Activated gamma-delta T cell treated with Interleukin-2 at 50 U/mL for 16 hours (primary cell): ENCODE measurements at places on chromosomes 6 and 20.
A peak's percentile ranks its signal among the peaks of the same experiment; 100 is the strongest.

DNA sequence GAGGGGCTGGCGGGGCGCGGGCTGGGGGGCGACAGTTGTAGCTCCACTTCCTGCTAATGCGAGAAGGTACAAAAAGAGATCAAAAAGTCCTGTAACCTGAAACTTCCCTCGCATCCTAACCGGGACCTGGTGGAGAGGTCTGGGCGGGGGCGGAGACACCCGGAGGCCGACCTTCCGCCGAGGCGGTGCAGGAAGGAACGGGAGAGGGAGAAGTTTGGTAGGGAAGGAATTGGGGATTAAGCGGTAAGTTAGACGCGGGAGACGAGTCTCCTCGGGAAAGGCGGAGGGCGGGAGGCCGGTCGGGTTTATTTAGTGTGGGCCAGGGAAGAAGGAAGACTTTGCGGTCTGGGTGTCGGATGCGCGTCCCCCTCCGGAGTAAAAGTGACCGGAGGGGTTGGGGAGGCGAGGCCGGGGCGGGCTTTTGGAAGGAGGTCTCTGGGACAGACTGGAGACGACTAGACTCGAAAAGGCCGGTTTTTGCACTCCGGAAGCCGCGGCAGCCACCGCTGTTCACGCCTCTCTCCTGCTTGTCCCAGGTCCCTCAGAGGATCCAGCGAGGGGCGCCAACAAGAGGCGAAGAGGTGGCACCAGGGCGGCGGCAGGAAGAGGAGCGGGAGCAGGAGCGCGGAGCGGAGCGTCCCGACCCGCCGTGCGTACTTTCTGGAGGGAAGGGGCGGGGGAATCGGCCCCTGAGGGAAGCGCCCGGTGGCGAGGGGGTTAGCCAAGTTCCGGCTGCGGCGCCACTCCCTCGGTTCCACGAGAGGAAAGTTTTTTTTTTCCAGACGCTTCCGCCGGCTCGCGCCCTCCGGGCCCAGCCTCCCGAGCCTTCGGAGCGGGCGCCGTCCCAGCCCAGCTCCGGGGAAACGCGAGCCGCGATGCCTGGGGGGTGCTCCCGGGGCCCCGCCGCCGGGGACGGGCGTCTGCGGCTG is 734 bp downstream of the TPBG start:
- no peak for DNase-seq

DNA sequence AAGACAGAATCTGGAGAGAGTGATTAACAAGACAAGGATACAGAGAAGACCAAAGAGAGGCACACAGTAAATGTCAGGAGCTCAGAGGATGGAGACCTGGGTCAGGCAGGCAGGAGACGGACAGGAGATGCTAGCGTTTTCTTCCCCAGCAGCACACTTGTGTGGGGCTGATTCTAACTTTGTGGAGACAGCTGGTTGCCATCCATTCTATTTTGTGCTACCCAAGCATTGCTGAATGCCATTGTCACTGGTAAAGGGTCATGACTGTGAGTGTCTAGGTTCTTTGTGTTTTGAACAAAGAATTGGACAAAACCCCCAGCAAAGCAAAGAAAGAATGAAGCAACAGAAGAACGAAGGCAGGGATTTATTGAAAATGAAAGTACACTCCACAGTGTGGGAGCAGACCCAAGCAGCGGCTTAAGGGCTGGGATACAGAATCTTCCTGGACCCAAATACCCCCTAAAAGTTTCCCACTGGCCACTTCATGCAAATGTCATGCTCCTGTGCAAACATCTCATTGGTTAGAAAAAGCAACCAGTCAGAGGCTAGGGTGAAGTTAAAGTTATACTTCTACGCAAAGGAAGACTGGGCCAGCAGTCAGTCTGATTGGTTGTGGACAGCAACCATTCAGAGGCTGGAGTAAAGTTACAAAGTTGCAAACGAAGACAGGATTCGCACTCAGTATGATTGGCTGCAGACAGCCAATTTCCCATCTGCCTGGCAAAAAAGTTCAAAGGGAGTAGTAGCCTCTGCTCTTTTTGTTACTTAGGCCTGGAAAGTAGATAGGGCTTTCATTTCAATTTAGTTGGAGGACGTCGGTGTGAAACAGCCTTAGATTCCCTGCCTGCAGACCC is 17.5 kb downstream of the PTK7 start:
- no peak for DNase-seq

GRCh38 chr20:47730744-47731143 is 54.5 kb downstream of the SULF2 start:
- DNase-seq, result no peak

- DNase-seq, result no peak
Measured at GRCh38 chr6:38517005-38517404, 122.7 kb downstream of the BTBD9 start.

DNA sequence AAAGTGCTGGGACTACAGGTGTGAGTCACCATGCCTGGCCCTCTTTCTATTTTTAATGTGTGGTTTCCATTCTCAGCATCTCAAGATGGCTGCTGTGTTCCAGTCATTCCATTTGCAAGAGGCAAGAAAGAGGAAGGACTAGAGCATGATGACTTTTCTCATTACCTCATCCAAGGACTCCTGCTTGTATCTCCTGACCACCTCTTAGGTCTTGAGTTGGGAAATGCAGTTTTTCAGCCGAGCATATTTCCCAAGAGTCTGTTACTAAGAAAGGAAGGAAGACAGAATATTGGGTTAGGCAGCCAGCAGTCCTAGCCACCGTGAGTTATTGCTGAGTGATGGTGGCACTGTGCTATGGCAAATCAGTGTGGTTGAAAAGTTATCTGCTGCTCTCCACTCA is 108.4 kb upstream of the INSM1 start:
- no peak for DNase-seq

- no peak for DNase-seq
Measured at GRCh38 chr20:33242319-33243100, 6.7 kb downstream of the BPIFA1 start.

DNA sequence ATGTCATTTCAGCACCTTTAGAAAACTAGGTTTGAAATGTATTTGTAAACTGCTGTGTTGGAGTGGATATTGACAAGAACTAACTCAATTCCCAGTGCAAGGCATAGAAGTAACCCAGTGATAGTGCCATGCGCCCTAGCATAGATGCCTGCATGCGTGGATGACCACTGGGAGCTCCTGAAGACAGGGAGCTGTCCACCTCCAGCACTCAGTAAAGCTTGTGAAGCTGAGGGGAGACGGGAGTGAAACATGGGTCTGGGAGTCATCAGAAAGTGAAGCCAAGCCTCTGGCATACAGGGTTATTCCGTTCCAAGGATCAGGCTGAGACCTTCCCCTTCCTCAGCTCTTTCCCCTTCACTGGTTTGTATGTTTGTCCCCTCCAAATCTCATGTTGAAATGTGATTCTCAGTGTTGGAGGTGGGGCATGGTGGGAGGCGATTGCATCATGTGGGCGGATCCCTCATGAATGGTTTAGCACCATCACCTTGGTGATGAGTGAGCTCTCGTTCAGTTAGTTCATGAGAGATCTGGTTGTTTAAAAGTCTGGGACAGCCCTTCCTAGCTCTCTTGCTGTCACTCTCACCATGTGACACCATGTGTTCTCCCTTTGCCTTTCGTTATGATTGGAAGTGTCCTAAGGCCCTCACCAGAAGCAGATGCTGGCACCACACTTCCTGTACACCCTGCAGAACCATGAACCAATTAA is 146.5 kb upstream of the FERMT1 start:
- no peak for DNase-seq

DNA sequence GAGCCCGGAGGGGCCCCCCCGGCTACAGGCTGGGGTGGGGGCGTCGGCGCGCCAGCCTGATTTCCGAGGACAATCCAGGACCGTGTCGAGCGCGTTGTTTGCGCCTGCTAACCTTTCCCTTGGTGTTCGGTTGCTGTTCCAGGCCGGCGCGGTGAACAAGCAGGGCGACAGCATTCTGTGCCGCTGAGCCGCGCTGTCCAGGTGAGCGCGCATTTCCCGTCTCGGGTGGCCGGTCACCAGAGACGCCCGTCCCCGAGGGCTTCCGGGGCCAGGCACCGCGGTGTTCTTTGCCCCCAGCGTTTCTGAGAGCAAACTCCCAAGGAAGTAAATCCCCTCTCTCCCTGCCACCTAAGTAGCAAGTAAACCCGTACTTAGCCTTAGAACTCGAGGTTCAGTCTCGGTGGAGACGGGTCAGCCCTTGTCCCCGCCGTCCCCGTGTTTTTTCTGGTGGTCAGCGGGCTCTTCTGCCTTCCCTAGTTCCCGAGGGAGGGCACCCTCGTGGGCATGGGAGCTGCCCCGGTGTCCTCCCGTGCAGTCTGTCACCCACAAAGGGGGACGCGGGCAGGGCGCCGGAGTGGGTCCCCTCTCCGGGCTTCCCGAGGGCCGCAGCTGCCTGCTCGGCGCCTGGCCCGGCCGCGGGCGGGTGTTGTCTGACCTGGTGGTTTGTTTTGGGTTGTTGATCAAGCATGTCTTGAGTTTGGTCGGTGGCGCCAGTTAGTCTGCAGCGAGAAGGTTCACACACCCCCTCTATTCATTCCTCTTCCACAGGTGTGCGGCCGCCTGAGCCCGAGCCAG is 1.5 kb downstream of the ID4 start:
- no peak for DNase-seq

GRCh38 chr20:32327087-32327681 is 30.9 kb upstream of the ASXL1 start:
- no peak for DNase-seq

DNA sequence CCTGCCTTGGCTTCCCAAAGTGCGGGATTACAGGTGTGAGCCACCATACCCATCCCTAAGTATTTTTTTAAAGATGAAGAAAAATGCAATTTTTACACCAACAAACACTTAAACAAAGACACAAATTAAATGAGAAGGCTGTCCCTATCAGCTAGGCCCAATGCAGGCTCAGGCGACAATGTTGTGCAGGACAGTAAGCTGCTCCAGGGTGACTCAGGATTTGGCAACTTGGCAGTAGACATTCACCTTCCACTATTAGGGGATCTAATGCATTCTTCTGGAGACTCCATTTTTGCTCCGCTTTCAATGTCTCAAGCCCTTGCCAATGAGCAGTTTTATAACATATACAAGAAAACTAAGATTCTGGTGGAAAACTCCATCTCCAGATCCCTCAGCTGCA is 19.7 kb downstream of the NDRG3 start:
- no peak for DNase-seq

- DNase-seq, result no peak
Measured at GRCh38 chr6:148438632-148439031, 96.0 kb downstream of the SASH1 start.

GRCh38 chr20:9088556-9088955 is 19.7 kb downstream of the PLCB4 start:
- DNase-seq, result no peak

DNA sequence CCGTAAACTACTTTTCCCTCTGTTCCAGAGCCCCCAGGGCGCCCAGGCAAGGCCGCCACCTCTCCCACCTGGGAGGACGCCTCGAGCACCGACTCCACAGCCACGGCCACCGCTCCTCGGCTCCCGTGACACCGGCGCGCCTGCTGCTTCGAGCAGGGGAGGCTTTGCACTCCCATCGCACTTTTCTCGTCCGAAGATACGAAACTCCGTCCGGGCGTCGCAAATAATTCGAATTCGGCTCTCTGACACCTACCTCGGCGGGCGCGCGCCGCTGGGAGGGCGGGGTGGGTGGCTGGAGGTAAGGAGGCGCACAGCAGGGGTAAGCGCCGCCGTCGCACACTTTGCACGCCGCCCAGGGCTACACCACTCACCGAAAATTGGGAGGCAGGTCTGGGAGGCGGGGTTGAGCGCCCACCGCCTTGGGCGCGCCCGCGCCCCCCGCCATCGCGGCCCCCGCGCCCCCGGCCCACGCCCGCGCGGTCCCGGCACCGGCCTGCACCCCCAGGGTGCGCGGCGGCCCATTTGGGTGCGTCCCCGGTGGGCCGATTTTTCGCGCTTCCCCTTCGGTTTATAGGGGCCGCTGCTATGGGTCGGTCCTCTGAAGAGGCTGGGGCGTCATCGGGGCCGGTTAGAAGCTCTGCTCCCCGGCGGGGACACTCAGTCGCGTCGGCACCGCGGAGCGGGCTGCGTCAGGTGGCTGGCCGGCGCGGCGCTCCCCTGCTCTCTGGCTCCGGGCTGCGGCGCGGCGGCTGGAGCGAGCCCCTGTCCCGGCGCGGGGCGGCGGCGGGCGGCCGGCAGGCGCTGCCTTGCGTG is 36.2 kb downstream of the GNAS start:
- peak; percentile 77 for DNase-seq

- no peak for DNase-seq
Measured at GRCh38 chr6:41053041-41053440, at the start of gene APOBEC2. Gene APOBEC2 (plus strand): TSS chr6:41053202. CDS start chr6:41053348, 146 bp downstream.

- no peak for DNase-seq
Measured at GRCh38 chr6:130843575-130844320, 16.5 kb downstream of the SMLR1 start.

GRCh38 chr20:46832555-46832954 is 62.1 kb upstream of the EYA2 start:
- no peak for DNase-seq

- DNase-seq, result no peak
Measured at GRCh38 chr6:5610640-5611039, 349.3 kb downstream of the FARS2 start.

GRCh38 chr6:34189806-34190503 is 44.1 kb upstream of the GRM4 start:
- peak; percentile 51 for DNase-seq

DNA sequence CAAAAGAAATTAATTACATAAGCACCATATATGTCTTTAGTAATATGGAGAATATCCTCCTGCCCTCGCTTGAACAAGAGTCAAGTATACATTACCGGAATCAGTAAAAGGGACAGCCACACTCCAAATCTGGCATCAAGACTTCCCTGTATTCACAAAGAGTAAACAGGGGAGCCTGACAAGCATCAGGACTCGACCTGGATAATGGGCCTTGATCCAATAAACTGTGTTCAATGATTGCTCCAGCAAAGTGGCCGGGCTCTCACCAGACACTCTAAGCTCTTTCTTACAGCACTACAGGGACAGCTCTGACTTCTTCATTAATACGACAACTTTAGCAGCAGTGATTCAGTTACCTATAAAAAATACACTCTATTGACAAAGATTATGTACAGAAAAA is 307.9 kb upstream of the POU3F2 start:
- DNase-seq, result no peak

DNA sequence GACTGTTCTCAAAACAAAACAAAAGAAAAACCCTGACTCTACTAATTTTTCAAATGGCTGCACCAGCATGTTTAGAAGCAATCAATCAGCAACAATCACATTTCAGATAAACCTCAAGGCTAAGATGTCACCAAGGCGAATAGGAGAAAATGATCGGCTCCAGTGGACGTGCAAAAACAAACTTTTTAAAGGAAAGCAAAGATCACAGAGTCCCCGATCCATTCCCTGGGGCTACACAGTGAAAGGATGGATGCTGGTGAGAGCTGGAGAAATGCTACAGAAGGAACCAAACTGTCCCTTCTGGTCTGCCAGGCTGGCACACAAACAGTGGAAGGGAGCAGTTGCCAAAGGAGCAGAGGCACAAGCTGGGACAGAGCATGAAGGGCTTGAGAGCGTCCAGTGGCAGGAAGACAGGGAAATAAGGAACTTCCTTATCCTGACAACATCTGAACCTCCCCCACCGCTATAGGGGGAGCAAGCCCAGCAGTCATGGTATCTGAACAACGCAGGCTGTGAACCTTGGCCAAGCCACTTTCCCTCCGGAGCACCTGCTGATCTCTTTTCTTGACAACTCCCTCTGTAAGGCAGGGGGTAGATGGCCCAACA is 73.7 kb upstream of the HIVEP1 start:
- no peak for DNase-seq

GRCh38 chr6:129469070-129469662 is 240.8 kb downstream of the ARHGAP18 start:
- no peak for DNase-seq
